ENCODE measurements at places on chromosomes 5 and 9. TPM values are rescaled to one million over a fixed set of nuclear protein-coding genes. Genes with fewer than 3 reads are reported as not detected.

The SPATA31D4 gene
- total RNA-seq = not detected

DNA sequence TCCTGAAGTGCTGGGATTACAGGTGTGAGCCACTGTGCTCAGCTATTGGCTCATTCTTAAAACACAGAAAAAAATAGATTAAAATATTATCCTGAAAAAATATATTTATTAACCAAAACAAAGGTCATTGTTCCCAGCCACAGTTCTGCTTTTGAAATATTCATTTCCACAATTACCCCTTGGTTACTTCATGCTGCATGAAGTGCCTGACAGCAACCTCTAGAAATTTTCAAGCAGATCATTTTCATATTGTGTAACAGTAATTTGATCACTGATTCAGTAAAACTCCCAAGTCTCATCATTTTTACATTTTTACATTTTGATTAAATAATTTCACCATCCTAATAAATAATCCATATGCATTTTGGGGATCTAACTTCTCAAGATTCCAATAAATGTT, 18.8 kb upstream of the GNAQ start:
- no peak for DNase-seq

The NXNL2 gene
- total RNA-seq = not detected

DNA sequence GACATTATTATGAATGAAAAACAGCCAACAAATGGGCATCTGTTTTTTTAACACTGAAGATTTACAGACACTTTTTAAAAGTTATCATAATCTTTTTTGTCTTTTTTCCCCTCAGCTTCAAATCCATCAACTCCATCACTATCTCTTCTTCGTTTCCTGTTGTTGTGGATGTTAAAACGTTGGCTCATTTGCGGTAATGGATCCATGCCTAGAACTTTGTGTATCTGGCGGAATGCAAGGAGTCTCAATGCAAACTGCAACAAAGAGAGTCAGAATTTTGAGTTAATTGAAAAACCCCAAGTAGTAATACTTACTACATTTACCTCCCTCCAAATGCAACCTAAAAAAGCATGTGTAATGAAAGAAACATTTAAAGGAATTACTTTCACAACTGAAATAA, 42.9 kb upstream of the MTMR12 start:
- DNase-seq = no peak

The TRAPPC13 gene
- 11.7 TPM for total RNA-seq

The EIF4EBP3 gene
- total RNA-seq = 12.8 TPM
